CD8-positive, alpha-beta memory T cell (primary cell): ENCODE measurements at places on chromosomes 12 and 14. TPM values are rescaled to one million over a fixed set of nuclear protein-coding genes. Genes with fewer than 3 reads are reported as not detected.

DNA sequence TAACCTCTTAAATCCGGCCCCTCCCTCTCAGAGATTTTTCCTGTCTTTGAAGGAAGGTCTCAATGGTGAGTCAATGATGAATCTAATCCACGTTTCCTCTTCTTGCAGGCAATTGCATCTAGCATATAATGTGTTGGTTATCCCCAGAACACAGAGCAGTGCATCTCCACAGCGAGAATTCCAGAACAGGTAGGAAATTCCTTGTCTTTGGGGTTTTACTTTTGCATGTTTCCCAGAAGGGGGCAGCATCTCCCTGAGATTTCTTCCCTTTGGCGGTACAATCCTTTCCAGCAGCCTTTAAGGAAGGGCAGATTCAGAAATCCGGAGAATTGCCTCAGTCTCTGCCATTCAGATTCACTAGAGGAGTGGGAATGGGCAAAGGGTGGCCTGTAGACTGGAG is 128.0 kb downstream of the KCNA5 start:
- DNase-seq = no peak

DNA sequence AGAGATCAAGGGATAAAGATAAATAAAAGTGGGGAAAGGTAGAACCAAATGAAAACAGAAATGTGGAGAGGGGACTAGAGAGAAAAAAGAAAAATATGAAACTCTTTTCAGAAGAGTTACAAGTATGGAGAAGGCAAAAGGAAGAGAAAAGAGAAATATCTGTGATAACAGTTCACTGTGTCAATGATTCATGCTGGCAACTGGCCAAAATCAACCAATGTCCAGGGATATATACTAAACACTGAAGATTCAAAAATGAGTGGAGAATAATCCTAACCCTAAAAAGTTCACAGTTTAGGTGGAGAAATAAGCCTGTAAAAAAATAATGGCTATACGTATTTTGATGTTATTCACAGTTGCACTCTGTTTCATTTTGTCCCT is 372.3 kb upstream of the KITLG start:
- DNase-seq = no peak

DNA sequence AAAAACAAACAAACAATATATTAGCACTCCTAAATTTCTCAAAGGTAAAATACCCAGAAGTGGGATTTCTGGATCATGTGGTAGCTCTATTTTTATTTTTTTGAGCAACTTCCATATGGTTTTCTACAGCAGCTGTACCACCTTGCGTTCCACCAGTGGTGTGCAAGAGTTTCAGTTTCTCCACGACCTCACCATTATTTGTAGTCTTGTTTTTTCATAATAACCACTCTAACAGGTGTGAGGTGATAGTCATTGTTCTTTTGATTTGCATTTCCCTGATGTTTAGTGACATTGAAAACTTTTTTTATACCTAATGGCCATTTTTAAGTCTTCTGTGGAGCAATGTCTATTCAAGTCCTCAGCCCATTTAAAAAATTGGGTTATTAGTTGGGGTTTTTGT is 127.3 kb upstream of the SLC38A2 start:
- no peak for DNase-seq

GRCh38 chr14:102164241-102164641 is 24.5 kb downstream of the WDR20 start:
- DNase-seq = no peak

DNA sequence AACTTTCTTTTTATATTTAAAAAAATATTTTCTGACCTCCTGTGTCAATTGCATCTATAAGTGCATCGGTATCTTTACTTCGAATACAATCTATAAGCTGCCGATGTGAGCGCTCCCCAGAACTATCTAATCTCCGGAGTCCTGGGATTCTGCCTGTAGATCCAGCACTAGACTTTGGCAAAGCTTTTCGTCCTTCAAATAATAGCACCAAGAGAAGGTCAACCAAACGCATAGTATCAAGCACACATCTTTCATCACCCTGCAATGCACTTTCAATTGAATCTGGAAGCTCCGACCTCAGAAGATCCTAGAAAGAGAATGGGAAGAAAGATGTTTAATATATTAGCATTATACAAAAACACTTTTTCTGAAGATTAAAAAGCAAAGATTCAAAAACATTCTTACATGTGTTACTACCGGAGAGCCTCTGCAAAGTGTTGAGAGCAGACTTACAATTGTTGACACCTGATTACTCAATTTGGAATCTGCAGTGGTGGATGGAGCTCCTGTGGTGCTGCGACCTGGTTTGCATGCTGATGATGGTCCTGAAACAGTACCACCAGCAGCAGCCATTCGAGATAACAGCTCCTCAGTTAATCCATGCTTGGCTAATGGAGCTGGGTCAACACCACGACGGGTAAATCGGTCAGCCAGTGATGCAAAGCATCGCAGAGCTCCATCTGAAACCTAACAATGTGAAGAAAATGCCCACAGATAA is 34.3 kb downstream of the HECTD1 start:
- no peak for DNase-seq

GRCh38 chr12:132367071-132367851 is 37.9 kb upstream of the GALNT9 start:
- DNase-seq = no peak

- no peak for DNase-seq
These were observed at the start of gene AMN for GRCh38 chr14:102922490-102923200. AMN (plus strand) TSS chr14:102922663; CDS start chr14:102922689, 26 bp downstream.

- no peak for DNase-seq
These were observed 8.3 kb downstream of the KRT80 start for GRCh38 chr12:52183544-52183910.

GRCh38 chr14:61510736-61511557 is 184.4 kb upstream of the HIF1A start:
- no peak for DNase-seq

GRCh38 chr14:40414386-40414785 is 982.2 kb upstream of the FBXO33 start:
- DNase-seq = no peak

DNA sequence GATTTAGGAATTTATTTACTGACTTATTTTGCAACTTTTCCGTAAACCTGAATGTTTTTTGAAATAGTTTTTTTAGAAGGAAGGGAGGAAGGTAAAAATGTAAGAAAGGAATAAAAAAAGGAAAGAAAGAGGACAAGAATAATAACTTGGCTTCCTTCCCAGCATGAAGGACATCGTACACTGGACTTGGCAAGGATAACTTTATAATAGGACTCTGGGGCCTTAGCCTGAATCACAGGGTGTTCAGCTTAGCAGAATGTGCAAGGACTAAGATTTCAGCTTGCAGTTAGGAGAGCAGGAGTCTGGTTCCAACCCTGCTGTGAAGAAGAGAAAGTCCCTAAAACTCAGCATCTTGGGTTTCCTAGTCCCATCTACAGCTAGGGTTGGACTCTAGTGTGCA is 1053.3 kb downstream of the VRK1 start:
- no peak for DNase-seq

DNA sequence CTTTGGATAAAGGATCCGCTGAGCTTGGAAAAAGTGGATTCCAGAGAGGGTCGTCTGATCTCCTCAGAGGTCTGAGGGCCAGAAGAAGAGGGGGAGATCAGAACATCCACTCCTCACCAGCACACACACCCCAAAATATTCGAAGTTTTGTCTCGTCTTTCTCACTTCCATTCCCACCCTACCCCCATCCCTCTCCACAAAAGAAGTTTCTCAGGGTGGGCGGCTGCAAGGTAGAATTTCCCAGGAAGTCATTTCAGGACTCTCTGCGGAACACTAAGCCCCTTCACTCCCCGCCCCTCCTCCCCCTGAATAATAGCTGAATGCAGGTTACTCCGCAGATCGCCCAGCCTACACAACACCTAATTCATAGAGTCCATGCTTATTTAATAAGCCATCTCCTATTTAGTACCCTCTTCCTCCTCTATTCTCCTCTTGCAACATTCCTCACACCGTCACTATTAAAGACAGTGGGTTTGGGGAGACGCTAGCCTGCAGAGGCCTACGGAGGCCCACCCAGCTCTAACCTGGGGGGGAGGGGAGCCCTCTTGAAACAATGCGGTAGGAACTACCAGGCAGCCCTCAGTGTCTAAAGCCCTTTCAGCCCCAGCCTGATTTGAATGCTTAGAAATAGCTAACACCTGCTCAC is 649 bp upstream of the SALL2 start:
- no peak for DNase-seq

DNA sequence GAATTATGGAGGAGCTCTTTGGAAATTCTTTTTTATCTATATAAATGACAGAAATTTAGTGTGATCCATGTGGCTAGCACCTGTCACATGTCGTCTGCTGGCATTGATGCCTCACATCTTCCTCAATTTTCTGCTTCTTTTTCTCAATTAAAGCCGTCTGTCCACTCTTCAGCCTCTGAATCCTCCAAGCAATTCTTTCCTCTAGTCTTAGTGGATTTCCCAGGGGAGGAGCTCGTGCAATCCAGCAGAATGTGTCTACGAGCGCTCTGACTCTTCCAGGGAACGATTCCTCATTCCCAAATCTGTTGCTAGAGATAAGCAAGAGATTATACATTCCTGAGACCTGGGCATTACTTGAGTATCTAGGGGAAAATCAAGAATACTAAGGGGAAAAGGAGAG is 176.6 kb downstream of the EMP1 start:
- no peak for DNase-seq

DNA sequence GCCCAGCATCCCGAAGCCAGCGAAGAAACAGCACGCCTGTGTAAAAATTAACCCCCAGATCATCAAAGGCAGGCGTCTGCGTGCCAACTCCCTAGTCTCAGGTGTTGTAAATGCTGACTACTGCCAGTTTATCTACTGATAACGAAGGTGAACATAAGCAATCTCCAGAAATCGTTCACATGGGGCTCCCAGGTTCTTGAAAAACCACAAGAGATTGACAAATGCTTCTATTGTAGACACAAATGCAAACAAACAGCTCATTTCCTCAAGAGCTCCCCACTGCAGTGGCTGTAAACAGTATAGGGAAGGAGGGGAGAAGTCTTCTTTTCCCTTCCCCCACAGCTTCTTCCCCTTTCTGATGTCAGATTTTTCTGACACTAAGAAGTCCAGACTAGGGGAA is 5.3 kb upstream of the PLEKHG3 start:
- DNase-seq = no peak

DNA sequence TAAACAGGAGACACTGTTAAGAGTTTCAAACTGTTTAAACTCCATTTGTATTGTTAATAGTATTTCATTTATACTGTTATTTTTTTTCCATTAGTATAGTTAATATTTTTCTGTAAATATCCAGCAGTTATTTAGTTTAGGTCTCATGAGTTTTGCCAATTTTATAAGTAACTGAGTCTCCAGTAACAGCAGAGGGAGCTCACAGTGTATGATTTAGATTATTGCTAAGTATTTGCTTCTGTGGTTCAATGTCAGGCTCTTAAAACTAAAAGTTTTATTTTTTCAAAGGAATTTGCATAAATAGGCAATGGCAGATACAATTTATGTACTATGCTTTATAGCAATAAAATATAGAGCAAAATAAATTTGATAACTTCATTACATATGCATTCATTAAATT is 209.7 kb downstream of the ATXN7L3B start:
- DNase-seq = no peak

- DNase-seq = no peak
These were observed 91.2 kb downstream of the PTGER2 start for GRCh38 chr14:52405314-52405713.

DNA sequence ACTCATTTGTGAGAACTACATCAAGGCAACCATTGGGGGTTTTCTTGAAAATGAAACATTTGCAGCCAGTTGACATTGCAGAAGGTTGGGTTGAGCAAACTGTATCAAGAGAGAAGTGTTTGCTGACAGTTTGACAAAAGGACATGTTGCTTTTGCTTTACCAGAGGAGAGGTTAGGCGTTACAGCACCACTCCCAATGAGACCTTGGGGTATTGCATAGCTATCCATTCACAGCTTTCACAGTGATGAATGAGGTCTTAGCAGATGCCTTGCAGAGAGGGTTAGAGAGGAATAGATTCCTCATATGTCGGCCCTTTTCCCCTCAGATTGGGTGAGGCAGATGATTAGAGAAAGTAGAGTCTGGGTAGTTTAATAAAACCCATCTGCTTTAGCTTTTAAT is 988.9 kb upstream of the FLRT2 start:
- DNase-seq = no peak

DNA sequence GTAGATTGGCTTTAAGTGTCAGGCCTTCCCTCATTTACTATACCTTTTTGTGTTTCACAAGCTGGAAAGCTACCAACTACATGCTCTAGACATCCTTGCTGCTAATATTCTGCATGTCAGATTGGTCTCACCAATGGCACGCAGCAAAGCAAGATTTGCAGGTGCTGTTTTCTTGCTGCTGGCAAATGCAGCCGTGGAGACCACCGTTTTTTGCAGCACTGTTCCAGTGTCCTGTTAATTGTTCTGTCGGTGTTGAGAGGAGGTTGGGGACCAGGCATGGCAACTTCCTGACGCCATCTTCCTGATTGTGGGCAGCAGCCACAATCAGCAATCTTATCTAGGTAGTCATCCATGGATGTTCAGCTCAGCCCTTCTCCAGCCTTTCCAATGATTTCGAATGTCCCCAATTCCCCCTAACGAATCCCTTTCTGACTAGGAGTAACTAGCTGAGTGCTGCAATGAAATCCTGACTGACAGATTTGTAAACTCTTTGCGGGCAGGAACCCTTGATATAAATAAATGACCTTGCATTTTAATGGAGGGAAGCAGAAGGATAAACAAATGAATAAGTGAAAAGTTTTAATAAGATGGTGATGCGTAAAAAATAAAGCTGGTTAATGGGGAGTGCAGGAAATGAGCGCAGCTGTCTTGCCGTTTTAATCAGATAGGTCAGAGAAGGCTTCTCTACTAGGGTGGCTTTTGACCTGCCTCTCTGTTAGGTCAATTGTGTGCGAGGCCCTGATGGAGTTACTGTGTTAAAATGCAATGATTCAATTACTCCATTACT is 574 bp upstream of the CRADD start:
- DNase-seq = no peak

DNA sequence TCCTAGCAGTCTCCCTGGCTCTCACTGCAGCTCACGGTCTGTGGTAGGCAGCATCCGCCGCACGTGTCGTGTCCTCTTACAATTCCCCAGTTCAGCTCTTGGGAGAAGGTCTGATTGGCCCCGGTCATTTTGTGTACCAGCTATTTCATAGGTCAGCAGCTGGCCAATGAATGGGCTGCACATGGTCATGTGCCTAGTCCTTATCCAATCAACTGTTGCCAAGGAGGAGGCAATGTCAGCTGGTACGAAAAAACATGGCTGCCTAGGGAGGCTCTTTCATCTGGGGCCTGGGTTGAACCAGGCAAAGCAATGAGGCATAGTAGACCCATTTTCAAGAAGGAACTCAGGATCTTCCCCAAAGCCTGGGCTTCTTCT is 46.1 kb downstream of the RNFT2 start:
- DNase-seq = no peak

DNA sequence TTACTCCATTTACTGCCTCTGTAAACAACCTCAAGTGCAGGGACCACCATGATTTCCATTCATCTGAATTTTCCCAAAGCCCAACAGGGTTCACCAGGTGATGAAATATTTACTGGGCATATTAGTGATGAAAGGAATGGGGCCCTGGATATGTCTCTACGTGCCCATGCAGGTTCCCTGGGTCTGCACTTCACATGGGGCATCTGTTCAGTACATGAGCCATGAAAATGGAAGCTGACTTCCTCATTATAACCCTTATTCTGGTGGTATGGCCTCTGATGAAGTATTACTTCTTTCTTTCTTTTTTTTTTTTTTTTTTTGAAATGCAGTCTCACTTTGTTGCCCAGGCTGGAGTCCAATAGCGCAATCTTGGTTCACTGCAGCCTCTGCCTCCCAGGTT is 26.5 kb upstream of the CORO1C start:
- DNase-seq = no peak

CSRP2 gene
- total RNA-seq = 0.77 TPM

NCKAP5L gene
- 4.8 TPM for total RNA-seq

OR10A7 gene
- total RNA-seq = not detected
